ENCODE measurements at places on chromosomes 1 and 21.

GRCh38 chr1:210800756-210801155, 333.2 kb downstream of the KCNH1 start:
- no peak for DNase-seq

- DNase-seq = no peak
Measured at GRCh38 chr1:60903591-60903990, 178.8 kb upstream of the NFIA start.

- no peak for DNase-seq
Measured at GRCh38 chr1:26537951-26538352, 8.4 kb downstream of the RPS6KA1 start.

DNA sequence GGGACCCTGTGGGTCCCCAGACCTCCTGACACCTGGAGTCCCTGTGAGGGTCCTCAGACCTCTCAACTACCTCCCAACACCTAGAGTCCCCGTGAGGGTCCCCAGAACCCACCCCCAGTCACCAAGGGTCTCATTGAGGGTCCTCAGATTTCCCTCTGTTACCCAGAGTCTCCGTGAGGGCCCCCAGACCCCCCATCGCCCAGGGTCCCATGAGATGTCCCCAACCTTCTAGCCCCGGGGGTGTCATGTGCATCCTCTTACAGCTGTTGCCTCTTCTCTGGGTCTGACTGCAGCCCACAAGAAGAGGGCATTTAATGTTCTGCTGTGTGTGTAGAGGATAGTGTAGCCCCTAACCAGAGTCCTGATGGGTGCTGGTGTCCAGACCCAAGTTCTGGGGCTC, 2.0 kb upstream of the GJC2 start:
- no peak for DNase-seq

- no peak for DNase-seq
Measured at GRCh38 chr1:40768146-40768990, 15.2 kb upstream of the KCNQ4 start.

GRCh38 chr1:94092210-94092613, 28.7 kb downstream of the ABCA4 start:
- no peak for DNase-seq

DNA sequence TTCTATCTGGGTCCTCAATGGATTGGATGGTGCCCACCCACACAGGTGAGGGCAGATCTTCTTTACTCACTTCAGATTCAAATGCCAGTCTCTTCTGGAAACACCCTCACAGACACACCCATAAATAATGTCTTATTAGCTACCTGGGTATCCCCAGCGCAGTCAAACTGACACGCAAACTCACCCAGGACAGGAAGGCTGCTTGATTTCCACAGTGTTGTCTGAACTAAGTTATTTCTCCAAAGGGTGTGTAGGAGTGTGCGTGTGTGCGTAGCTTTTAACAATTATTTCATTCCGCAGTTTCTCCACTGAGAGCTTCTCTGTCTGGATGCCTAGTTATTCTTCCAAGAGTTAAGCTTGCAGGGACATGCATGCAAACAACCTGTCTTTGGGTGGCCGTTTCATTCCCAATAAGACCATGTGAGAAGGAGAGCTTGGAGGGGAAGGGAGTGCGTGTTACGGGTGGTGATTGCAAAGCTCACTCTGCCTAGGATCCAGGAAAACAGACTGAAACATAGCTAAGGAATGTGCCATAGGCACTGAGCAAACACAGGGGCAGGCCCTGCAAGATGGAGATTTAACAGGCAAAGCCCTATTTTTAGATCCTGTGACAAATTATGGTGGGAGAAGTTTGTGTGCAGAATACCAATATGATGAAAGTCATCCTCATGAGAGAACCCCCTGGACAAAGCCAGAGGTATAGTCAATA, 269.7 kb downstream of the DYRK1A start:
- DNase-seq = no peak

DNA sequence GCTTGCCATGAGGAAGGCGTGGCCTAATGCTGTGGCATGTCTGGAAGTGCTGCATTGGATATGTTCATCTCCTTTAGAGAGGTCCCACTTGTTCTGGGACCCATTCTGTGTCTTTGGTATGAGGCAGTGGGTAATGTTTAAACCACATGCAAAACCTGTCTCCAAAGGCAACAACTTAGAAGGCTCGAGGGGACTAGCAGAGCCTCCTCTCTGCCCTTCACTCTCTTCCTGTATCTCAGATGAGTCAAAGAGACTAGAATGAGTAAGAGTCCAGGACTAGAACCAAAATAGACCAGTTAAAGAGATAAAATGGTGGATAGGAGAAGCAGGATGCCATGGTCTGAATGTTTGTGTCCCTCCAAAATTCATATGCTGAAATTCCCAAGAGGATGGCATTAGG, 220.8 kb upstream of the KIAA0040 start:
- no peak for DNase-seq

- no peak for DNase-seq
Measured at GRCh38 chr1:157137408-157138219, 581 bp downstream of the ETV3 start.

DNA sequence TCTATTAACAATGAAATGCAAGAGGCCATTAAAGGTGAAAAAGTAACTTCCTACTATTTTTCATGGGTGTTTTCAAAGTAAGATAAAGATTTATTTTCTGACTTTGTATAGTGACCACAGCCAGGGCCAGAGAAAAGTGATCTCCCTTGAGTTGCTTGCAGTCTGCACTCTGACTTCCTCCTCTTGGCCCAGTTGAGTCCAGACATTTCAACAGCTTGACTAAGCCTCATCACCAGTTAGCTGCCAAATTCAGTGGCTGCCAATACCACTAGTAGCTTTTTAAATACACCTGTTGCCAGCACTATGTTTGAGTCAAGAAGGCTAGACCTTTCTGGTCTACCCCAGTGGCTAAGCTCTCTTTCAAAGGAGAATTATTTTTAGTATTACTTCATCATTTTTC, 3.7 kb upstream of the NEK7 start:
- no peak for DNase-seq

DNA sequence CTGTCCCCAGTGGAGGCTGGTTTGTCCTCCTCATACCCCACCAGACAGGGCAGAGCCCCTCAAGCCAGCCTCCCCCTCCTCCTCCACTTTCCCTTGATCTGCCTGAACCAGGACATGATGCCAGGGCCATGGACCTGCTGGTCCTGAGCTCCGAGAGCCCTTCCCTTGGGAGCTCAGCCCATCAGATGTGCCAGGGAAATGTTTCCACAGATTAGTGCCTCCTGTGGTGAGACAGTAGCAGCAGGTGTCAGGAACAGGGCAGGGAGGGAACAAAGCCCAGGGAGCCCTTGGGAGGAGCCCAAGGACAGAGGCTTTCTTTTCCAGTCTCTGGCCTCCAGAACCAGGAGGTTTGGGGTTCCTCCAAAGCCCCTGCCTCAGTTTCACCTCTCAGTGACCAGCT, 14.6 kb upstream of the SLC41A1 start:
- no peak for DNase-seq

DNA sequence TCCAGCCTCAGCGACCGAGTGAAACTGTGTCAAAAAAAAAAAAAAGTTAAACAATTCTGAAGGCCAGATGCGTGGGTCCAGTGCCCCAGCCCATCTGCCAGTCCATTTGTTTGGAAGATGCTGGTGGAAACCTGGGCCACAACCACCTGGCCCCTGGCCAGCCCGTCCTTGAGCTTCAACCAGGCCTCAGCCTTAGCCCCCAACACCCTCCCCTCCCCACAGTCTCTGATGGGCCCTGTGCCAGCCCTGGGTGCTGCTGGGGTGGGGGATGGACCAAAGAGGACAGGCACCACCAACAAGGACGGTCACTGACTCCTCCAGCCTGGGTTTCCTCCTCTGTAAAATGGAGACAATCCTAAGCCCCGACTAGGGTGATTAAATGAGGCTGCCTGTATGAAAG, 19.6 kb upstream of the PLEKHG5 start:
- DNase-seq = no peak

- no peak for DNase-seq
Measured at GRCh38 chr1:5765483-5765882, 226.7 kb downstream of the NPHP4 start.

GRCh38 chr1:219161371-219161770, 12.3 kb upstream of the LYPLAL1 start:
- DNase-seq = no peak

DNA sequence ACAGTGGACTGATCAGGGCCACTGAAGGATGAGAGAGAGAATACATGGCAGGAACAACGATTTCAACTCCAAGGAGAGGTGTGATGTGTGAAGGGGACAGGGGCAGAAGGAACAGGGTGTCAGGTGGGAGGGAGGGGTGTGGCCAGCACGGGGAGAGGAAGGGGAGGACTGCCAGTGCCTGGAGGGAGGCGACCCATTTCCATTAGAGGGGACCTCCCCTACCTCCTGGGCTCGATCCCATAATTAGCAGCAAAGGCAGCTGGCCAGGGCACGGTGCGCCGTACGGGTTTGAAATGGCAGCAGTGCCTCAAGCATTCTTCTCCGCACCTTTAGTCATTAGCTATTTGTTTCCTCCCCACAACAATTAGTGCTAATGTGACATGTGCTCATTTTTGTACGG, 22.7 kb downstream of the CRYAA start:
- no peak for DNase-seq

DNA sequence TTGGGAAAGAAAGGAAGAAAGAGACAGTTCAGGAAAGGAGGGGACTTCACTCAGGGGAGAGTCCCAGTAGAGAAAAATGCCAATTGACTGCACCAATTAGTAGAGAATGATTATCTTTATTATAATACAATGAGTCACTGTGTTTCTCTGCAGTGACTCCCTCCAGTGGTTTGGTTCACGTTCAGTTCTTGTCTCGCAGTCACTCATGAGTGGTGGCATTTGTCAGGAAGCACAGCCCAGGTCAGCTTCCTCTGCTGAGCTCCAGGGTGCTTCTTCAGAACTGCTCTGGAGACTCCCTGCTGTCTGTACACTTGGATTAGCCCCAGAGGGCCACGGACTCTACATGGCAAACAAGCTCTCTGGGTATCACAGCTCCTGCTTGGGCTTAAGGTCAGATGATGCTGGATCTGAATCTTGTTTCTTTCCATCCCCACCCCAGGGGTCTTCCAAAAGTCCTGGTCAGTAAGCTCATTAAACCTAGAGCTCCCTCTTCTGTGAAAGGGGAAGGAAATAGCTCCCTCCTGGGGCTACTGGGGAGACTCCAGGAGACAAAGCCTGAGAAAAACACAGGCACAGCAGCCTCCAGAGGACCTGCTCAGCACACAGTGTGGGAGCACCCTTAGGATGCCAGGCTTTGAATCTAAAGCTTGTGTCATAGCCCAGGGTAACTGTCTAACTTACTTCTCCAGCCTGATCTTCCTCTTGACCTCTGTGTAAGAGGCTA, 619.0 kb downstream of the AJAP1 start:
- no peak for DNase-seq

DNA sequence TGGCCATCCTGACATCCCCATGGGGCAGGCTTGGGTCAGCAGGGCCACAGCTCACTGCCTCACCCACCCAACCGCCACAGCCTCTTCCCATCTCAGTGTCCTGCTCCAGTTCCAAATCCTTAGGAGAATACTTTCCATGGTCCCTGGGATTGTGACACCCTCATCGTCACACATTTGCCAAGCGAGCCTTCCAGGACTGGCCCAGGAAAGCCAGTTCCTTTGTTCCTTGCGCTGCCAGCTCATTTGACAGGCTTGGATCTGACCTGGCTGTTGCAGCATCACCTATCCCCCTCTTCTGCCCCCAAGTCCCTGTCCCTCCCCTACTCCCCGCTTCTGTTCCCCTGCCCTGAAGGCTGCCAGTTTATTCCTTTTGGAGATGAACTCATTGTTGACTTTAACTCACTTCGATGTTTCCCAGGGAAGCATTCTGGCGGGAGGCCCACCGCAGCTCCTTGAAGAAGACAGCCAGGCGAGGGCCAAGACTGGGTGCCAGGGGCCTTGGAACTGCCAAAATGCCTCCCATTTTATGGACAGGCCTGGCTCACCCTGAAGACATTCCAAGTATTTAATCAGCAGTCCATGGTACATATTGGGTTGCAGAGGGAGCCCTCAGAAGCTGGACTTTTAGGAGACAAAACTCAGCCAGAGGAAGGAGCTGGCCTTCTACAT, 10.2 kb upstream of the GNL2 start:
- no peak for DNase-seq

DNA sequence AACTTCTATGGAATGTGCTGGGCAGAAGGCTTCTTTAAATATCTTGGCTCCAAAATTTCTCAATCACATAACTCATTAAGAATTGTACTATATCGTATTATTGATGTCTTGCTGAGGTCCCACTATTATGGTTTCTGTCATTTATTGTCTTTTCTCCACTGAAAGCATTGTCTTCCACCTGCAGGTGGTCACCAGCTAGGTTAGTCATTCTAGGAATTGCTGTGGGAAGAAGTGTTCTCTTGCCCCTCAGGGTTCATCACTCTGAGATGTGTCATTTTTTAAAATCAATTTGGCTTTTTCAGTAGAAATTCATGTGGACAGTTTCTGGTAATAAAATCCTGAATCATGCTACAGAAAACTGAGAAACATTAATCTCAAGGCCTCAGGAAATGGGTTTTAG, 66.1 kb downstream of the NCAM2 start:
- no peak for DNase-seq

DNA sequence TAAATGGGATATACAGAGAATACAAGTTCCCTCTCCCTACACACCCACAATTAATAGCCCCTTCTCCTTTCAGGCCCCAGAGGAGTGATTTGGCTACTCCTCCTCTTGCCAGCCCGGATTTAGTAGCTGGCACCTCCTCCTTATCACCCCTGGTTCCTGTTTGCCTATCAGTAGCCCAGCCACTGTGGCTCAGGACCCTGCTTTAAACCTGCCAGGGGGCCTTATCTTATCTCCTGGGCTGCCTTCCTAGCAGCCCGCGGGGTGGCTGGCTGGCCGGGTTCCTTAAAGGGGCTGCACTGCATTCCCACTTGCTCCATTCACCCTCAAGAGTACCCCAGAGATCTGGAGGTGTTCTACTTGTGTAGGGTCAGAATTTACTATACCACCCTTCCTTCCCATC, 70.4 kb downstream of the PLEKHA6 start:
- DNase-seq = no peak

- peak; percentile 69 for DNase-seq
Measured at GRCh38 chr1:200888349-200888838, 6.3 kb upstream of the INAVA start.

- no peak for DNase-seq
Measured at GRCh38 chr1:45300669-45300997, 26.1 kb upstream of the HPDL start.

DNA sequence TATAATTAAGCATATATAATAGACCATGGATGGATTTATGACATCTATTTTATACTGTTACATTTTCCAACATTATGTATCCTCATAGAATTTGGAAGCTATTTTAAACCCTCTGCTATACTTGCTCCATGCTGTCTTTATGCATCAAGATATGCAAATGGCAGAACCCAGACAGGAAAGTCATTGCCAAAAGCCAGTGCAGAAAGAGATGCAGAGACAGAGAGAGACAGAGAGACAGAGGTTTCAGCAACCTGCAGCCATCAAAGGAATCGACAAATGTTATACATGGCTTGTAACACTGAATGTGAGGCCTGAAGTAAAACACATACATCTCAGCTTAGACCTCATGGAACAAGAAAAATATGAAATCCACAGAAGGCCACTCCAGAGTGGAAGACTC, 7.5 kb upstream of the PTPRC start:
- DNase-seq = no peak

DNA sequence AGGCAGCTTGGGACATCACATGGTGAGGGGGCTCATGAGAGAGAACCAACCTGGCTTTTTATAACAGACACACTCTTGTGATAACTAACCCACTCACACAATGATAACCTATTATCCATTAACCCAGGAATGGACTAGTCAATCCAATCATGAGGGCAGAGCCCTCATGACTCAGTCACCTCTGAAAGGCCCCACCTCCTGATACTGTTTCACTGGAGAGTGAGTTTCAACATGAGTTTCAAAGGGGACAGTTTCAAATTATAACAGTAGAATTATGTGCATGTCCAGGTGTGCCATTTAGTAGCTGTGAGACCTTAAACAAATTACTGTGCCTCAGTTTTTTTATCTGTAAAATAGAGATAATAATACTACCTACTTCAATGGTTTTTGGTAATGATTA, 47.6 kb upstream of the PPP2R5A start:
- no peak for DNase-seq
